ENCODE measurements at places on chromosomes 4 and X.

GRCh38 chr4:53003959-53004358 is 141.8 kb downstream of the RASL11B start:
- no peak for DNase-seq

DNA sequence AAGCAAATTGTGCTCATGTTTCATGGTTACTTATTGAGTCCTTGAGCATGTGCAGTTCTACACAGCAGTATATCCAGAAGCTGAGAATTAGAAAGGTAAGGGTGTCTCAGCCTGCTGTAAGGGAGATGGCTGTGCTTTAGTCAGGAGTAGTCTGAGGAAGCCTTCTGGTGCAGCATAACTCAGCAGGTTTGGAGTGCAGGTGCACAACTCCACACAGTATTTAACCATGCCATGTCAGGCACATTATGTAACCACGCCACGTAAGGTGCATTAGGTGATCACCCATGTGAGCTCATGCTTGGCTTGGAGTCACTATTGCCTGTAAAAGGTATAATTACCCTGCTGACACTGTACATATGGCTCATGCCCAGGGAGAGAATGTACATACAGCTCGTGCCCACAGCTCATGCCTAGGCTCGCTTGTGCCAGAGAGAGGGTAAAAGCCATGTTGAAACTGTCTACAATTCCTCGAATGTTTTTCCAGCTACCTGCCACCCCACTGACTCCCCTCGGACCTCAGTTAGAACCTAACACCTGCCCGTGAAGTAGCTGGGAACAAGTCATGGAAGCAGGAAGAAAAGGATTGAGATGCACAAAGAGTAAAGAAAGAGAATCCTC is 37.8 kb downstream of the UCHL1 start:
- DNase-seq = no peak

DNA sequence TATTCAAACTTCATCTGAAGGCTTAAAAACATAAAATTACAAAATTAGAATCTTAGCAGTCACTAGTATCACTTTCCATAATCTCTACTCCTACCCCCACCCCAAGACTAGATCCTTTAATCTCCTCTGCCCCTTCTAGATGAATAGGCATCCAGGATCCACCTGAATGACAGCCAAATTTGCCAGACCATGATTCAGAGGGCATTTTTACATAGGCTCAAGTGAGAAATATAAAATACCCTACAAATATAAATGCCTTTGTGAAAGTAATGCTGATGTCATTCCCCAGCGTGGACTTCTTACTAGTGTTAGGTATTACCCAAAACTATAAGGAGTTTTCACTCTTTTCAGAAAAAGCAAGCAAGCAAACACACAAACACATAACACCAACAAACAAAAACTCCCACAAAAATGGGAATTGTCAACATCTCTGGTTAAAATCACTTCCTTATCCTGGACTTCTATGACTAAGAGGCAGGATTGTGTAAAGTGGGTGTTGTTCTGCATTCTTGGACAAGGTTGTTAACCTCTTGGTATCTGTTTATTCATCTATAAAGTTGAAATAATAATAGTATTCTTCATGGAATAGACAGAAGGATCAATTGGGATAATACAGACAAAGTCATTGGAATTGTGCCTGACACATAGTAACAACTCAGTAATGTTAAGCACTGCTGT is 51.3 kb upstream of the TMPRSS11F start:
- DNase-seq = no peak

DNA sequence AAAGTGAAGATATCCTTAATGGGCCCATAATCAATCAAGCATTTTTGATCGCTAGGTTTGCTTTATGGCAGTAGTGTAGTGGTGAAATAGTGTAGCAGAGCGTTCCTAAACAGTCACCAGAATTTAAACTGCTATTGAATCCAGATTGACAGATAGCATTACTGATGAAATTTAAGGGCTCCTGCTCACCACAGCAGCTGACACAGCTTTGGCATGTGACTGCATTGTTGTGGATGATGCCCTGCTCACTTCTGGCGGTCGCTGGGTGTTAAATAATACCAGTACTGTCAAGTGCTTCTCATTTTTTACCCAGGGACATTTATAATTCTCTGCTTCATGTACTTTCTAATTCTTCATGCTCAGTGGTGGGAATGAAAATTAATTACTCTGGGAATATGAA is 102.0 kb upstream of the ARHGAP24 start:
- no peak for DNase-seq

GRCh38 chr4:118280501-118281218 is 72.1 kb downstream of the PRSS12 start:
- peak; percentile 41 for DNase-seq

GRCh38 chr4:83489711-83490326 is 4.9 kb upstream of the ABRAXAS1 start:
- DNase-seq = no peak

GRCh38 chr4:26787461-26788340 is 72.9 kb upstream of the STIM2 start:
- DNase-seq = no peak

GRCh38 chr4:122692641-122693520 is 39.6 kb upstream of the BBS12 start:
- no peak for DNase-seq

DNA sequence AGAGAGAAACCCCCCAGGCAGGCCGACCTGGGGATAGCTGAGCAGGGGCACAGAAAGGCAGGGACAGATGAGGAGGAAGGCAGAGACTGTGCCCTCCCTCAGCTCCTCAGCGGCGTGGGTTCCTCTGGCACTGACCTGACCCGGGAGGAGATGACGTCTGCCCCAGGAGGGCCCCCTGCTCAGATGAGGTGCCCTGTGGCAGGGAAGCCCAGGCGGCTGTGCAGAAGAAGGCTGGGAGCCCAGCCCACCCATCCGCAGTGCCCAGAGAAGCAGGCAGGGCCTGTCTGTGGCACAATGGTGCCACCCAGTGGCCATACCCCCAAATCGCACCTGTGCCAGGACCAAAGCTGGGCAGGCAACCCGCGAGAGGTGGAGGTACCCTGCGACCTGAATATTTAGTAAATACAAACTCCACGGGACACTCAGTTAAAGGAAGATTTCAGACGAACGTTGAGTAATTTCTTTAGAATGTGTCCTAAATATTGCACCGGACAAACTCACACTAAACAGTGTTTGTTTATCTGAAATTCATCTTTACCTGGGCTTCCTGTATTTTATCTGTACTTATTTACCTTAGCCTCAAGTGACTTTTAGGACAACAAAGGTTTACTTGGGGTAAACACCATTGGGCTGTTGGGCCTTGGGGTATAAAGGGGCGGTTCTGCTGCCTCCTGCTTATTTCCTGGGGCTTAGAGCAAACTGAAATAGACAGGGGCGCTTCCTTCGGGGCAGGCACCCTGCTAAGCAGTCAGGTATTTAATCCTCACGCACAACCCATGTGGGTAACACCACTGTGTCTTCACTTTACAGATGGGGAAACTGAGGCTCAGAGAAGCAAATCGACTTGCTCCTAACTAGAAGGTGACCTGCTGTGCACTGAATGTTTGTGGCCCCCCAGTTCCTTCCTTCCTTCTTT is 46.5 kb upstream of the HMX1 start:
- DNase-seq = peak; percentile 63

DNA sequence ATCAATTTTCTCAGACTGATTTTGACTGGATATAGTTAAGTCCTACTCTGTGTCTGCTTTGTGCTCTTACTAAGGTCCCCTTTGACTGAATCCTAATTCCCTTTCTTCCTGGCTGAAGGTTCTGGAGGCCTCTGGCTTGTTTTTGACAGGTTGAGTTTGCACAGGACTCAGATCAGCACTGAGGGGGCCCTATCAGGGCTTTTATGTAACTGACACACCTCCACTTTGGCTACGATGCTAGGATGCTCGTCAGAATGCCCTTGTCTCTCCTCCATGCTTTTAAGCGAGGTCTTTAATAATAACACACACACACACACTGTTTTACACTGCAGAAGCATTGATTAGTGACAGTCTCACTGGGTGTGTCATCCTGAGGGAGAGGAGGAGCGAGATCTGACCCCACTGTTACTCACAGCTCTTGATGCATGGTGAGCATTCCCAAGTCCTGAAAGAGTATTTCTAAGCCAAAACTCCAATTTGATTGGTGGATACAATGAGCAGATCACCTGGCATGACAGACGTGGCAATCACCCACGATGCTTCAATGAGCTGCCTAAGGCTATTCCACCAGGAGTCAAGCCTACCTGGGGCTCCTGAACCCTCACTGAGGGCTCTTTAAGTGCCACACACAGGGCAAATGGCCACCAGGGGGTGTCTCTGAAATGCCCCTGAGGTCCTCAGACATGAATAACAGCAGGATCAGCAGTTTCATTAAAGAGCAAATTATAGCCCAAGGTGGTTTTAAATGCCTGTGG is 130.4 kb upstream of the CPEB2 start:
- peak; percentile 67 for DNase-seq

DNA sequence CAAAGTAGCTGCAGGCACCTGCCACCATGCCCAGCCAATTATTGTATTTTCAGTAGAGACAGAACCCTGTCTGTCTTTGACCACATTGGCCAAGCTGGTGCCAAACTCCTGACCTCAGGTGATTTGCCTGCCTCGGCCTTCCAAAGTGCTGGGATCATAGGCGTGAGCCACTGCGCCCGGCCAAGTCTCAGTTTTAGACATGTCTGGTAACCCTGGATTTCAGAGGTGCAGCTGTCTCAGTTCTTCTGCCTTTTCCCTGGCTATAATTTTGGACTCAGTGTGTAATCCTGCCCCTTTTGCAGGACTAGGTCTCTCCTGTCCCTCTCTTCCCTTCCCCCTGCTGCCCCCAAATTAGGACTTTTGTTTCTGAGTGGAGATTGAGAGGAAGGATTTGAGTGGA is 46.6 kb downstream of the FAM193A start:
- no peak for DNase-seq

- no peak for DNase-seq
These were observed 102.1 kb upstream of the STS start for GRCh38 chrX:7045238-7045955.

DNA sequence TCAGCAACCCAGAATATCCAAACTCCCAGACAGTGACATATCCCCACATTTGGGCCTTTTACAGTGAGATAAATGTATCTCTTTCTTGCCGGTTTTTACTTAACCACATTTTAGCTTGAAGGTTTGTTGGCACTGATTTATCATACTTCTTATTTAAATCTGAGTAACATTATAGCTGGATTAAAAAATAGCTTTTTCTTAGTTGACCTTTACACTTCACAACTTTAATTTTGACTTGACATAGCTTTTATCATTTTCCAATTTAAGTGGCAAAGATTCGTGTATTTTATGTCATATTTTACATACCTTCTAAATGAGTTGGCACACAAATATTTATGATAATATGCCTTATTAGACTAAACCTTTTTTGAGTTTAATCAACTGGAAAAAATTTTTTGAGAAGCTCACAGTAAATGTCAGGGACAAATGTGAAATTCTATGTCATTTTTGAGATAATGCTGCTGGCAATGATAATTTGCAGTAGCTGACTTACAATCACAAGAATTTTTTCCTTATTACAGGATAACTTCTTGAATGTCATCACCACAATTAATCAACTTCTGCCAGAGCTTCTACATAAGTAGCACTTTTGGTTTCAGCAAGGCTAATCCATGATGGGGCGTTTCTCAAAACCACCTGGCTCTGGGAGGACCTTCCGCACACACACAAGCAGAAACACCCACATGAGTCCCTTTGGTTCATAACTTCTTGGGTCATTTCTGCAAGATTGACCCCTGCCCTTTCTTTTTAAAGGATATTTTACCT is 80.3 kb downstream of the SYTL5 start:
- no peak for DNase-seq

GRCh38 chr4:171676555-171677215 is 136.5 kb upstream of the GALNTL6 start:
- no peak for DNase-seq

- no peak for DNase-seq
These were observed 126.9 kb downstream of the VCX3B start for GRCh38 chrX:8591501-8591900.

GRCh38 chr4:176788248-176788647 is 4.5 kb downstream of the VEGFC start:
- no peak for DNase-seq

DNA sequence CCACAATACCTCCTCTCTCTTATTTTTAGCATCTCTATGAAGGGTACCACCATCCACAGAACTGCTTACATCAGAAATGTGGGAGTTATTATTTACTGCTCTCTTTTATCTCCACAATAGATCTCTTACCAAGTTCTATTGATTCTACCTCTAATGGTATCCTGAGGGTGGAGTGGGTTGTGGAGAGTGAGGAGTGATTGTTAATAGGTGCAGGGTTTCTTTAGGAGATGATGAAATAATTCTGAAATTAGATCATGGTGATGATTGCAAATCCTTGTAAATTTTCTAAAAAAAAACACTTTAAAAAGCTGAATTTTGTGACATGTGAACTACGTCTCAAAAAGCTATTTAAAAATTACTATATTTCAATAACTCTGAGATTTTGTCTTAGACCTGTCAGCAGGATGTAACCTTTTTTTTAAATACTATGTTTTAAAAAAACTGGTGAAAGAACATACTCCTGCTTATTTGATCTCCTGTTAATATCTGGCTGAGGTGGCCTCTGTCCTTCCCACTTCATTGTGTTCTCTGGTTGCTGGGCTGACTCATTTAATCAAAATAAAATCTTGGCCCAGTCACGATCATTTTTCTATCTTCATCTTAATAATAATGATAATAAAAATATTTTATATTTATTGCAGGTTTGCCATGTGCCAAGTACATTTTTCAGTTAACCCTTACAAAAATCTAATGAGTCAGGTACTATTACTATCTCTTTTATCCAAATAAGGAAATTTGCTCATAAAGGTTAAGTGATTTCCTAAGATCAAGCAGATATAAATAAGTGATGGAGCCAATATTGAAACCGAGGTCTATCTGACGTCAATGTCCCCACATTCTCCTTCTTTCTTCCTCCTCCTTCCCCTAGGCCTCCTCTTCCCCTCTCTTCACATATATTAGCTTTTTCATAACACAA is 73.5 kb downstream of the GLUD2 start:
- DNase-seq = no peak

DNA sequence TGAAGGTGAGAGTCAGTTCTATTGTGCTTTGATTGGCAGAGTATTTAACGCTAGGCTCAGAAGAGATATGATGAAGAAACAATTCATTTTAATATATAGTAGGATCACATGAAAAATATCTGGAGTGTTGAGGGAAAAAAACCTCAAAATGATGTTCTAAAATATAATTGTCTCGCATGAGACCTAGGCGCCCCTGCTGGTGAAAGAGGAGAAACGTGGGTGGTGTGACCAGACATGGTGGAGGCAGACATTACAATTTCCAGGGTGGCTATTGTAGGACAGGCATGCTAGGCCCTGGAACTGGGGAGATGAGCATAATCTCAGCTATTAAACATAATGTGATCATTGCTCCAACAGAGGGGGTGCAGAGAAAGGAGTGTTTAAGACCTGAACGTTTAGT is 210.0 kb downstream of the HS3ST1 start:
- DNase-seq = peak; percentile 23
